ENCODE measurements at places on chromosomes 2 and 18.

- no peak for DNase-seq
Measured at GRCh38 chr2:113992090-113992489, 102.2 kb downstream of the ACTR3 start.

GRCh38 chr2:130922417-130922816 lies 85.7 kb downstream of the ARHGEF4 start:
- DNase-seq = no peak

DNA sequence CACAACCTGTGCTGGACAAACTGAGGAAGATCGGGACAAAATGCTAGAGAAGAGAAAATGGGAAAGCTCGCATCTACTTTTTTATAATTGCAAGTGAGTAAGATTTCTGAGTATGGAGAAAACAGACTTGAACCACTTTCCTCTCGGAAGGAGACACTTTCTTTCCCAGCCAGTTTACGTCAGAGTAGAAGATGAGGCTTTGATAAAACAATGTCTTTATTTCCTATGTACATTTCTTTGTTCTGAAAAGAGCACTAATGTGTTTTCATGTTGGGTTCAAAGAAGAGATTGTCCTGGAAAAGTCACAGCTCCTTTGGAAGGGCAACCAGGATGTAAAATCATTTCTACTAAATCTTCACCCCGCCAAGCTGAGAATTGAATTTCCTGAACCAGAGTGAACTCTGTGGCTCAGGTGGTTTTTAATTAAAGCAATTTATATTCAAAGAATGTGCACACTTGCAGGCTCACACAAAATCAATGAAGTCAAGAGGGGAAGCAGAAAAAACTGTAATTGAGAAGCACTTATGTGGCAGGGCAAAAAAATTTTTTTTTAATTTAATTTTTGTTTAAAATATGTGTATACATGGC lies 23.4 kb upstream of the ITGA6 start:
- DNase-seq = no peak

DNA sequence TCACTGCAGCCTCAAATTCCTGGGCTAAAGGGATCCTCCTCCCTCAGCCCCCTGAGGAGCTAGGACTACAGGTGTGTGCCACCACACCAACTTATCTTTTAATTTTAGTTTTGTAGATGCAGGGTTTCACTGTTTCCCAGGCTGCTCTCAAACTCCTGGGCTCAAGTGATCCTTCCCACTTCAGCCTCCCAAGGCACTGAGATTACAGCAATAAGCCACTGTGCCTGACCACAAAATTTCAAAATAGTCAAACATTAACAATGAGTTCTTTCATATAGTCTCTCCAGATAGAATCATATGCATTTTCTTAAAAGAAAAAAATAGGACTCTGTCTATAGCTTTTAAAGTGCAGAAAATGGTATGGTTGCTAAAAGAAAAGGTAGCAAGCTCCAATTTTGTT lies 24.9 kb upstream of the PID1 start:
- no peak for DNase-seq

GRCh38 chr2:137444970-137445369 lies 519.3 kb upstream of the HNMT start:
- no peak for DNase-seq

All from RPMI8226 (cell line).